ENCODE measurements at places on chromosomes 5 and 9. TPM values are rescaled to one million over a fixed set of nuclear protein-coding genes. Genes with fewer than 3 reads are reported as not detected.

DNA sequence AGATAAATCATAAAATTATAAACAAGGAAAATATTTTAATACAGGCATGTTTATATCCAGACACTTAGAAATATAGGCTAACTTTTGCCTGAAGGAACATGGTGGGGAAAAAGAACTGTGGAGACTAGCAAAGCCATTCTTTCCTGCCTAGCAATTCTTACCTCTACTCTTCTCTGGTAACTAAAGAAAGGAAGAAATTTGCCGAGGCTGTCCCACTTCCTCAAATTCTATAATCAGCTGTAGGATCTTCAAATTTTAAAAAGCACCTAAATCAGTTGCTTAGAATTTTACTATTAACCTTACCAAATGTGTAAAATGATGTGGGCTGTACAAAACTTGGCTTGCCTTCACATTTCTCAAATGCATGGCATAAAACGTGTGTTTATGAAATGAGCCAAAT lies 249.1 kb upstream of the SMARCA2 start:
- H3K4me1 ChIP-seq: peaks cover 2% of the 10 kb centered on the region
- no peak overlapping the region for H3K27ac ChIP-seq
- DNase-seq: no peak
- H3K36me3 ChIP-seq: no peaks in the 10 kb centered on the region
- peaks cover 4% of the 10 kb centered on the region for H3K27me3 ChIP-seq

- no peak overlapping the region for H3K27ac ChIP-seq
- no peak overlapping the region for H3K4me3 ChIP-seq
- H3K4me1 ChIP-seq: no peaks in the 10 kb centered on the region
- no peak for DNase-seq
Observed at GRCh38 chr9:23707249-23707648, 118.8 kb downstream of the ELAVL2 start.

TTC39B gene
- total RNA-seq: 6.0 TPM

DNA sequence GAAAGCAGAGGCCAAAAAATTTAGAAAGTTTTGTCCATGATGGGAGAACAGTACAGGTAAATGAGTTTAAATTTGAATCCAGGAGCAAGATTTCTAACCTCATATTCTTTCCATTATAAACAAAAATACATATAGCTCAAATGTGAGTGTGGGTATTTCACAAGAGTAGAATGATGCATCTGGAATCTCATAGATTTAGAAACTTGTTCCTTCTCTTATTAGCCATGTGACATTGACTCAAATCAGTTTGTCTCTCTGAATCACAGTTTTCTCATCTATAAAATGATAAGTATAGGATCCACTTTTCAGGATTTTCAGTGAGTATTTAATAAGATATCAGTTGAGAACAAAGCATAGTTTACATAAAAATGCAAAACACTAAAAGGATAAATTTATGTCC lies 436.3 kb upstream of the PAPPA start:
- no peak for DNase-seq
- H3K4me1 ChIP-seq: peaks cover 6% of the 10 kb centered on the region
- H3K27ac ChIP-seq: no peak overlapping the region
- no peaks in the 10 kb centered on the region for H3K27me3 ChIP-seq
- no peak overlapping the region for H3K4me3 ChIP-seq

BTNL8 gene
- total RNA-seq: not detected

DNA sequence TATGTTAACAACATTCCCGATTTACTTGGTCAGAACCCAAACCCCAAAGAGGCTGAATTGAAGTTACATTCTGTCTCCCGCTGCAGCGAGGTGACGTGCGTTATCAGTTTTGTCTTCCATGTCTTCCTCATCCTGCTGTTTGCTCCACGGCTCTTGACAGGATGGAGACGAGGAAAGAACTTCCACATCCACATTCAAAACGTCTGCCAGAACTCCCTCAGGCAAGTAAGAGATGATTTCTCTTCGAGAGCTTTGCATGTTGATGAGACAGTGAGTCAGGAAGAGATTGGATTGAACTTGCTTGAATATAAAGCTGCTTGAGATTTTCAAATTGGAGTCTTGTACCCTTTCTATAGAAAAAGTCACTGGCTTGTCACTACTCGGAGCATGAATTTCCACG lies 242.6 kb downstream of the AUH start:
- H3K27me3 ChIP-seq: no peaks in the 10 kb centered on the region
- H3K4me3 ChIP-seq: peak overlapping the region; percentile 52
- H3K27ac ChIP-seq: peak overlapping the region; percentile 48
- DNase-seq: no peak

DNA sequence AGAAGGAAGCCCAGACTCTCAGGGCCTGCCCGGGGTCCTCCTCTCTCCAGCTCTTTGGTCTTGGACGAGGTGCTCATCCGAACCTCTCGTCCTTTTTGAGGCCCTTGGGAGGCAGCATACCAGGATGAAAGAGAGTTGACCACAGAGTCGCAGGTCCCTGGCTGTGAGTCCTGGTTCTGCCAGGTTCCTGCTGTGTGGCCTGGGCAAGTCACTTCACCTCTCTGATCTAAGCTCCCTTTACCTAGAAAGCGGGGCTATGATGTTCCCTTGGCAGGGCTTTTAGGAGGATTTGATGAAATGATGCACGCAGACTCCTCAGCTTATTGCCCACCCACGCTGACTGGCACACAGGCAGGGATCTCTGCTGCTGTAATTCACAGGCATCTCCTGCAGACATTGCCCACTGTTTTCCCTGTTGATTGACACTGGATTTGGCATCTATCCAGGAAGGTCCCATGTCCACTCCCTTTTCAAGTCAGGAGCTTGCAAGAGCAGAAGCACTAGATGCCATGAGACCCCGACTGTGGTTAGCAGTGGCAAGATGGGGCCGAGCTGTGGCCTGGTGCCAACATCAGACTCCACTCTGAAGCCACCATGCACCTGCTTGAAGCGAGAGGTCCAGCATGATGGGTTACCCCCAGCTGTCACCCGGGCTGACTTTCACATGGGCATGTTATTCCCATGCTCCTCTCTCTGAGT lies 71.5 kb downstream of the MACROH2A1 start:
- H3K4me1 ChIP-seq: peaks cover 42% of the 10 kb centered on the region
- no peak overlapping the region for H3K27ac ChIP-seq
- no peak overlapping the region for H3K4me3 ChIP-seq
- no peaks in the 10 kb centered on the region for H3K27me3 ChIP-seq
- no peaks in the 10 kb centered on the region for H3K36me3 ChIP-seq
- no peak for DNase-seq

MARCHF11 gene
- total RNA-seq: not detected

DNAI1 gene
- not detected for total RNA-seq

F12 gene
- total RNA-seq: 2.1 TPM

ARSI gene
- total RNA-seq: 19.1 TPM

CARD9 gene
- 3.6 TPM for total RNA-seq

- no peak overlapping the region for H3K27ac ChIP-seq
- H3K4me1 ChIP-seq: no peaks in the 10 kb centered on the region
- H3K4me3 ChIP-seq: no peak overlapping the region
- DNase-seq: no peak
- peaks cover 58% of the 10 kb centered on the region for H3K36me3 ChIP-seq
Observed at GRCh38 chr9:120531683-120532300, 48.2 kb downstream of the CDK5RAP2 start.

GRCh38 chr5:149680810-149681221 lies 49.3 kb upstream of the PPARGC1B start:
- H3K4me3 ChIP-seq: no peak overlapping the region
- no peak for DNase-seq
- H3K27me3 ChIP-seq: peaks cover 21% of the 10 kb centered on the region
- peaks cover 3% of the 10 kb centered on the region for H3K4me1 ChIP-seq

GRCh38 chr9:129336130-129336528 lies 158.1 kb upstream of the IER5L start:
- DNase-seq: no peak
- no peaks in the 10 kb centered on the region for H3K27me3 ChIP-seq
- peak overlapping the region; percentile 64 for H3K4me3 ChIP-seq
- H3K27ac ChIP-seq: peak overlapping the region; percentile 97
- H3K36me3 ChIP-seq: no peaks in the 10 kb centered on the region

DNA sequence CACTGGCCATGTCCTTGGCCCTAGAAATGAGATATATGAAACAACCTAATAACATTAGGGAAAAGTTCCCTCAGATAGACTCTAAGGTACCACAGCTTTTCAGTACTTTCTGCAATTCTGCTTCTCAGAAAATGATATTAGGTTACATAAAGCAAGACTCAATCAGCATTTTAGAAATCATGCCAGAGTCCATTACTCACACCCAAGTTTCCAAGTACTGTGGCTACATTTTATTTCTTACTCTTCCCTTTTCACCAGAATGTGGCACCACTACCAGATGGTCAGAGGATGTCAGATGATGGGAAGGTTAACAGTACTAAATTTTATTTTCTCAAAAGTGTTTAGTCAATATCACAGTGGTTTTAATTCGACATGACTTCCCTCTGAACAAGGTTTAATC lies 217.2 kb downstream of the MLLT3 start:
- peaks cover 8% of the 10 kb centered on the region for H3K36me3 ChIP-seq
- H3K4me3 ChIP-seq: no peak overlapping the region
- no peaks in the 10 kb centered on the region for H3K27me3 ChIP-seq

DNA sequence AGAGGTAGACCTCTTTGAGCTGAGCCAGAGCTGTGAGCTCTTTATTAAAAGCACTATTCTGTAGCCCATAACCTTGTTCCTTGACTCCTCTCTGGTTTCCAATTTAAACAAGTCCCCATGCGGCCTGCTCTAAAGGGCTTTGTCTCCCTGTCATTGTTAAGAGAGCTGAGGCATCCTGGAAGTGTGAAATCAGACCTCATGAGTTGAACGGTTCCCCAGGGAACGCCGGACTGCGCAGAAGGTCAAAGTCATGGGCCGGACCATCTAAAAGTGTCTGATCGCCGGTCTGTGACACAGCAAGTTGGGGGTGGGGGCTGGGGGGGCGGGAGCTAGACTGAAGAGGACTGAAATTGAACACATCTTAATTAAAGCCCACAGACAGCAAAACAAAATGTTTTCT lies 265.8 kb downstream of the SLF1 start:
- no peaks in the 10 kb centered on the region for H3K27me3 ChIP-seq
- H3K36me3 ChIP-seq: no peaks in the 10 kb centered on the region
- no peak for DNase-seq
- no peak overlapping the region for H3K4me3 ChIP-seq
- no peak overlapping the region for H3K27ac ChIP-seq
- no peaks in the 10 kb centered on the region for H3K4me1 ChIP-seq

GRCh38 chr5:154487541-154487940 lies 9.5 kb upstream of the HAND1 start:
- no peak overlapping the region for H3K4me3 ChIP-seq
- H3K36me3 ChIP-seq: no peaks in the 10 kb centered on the region
- no peak for DNase-seq
- H3K27ac ChIP-seq: peak overlapping the region; percentile 91
- peaks cover 59% of the 10 kb centered on the region for H3K4me1 ChIP-seq
- H3K27me3 ChIP-seq: peaks cover 34% of the 10 kb centered on the region

GRCh38 chr5:136133222-136133921 lies 727 bp downstream of the SMAD5 start:
- peaks cover 1% of the 10 kb centered on the region for H3K27me3 ChIP-seq
- H3K36me3 ChIP-seq: no peaks in the 10 kb centered on the region
- peak overlapping the region; percentile 97 for H3K27ac ChIP-seq
- DNase-seq: peak; percentile 22
- H3K4me3 ChIP-seq: peak overlapping the region; percentile 91

DNA sequence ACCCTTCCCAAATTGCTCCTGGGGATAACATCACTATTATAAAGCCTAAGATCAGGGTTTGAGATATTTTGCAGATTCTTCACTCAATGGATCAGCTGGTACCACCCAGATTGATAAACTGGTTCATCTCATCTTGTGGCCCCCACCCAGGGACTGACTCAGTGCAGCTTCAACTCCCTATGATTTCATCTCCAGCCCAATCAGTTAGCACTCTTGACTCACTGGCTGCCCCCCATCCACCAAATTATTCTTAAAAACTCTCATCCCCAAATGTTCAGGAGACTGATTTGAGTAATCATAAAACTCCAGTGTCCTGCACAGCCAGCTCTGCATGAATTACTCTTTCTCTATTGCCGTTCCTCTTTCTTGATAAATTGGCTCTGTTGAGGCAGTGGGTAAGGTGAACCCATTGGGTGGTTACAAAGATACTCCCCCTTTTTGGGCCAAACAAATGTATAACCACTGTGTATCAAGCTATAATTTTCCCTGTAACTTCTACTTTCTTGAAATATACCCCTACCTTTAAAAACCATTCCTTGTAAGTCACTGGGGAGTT lies 263.3 kb upstream of the IL12B start:
- no peak for DNase-seq
- no peak overlapping the region for H3K4me3 ChIP-seq
- no peaks in the 10 kb centered on the region for H3K4me1 ChIP-seq
- no peaks in the 10 kb centered on the region for H3K27me3 ChIP-seq
- peaks cover 3% of the 10 kb centered on the region for H3K36me3 ChIP-seq

IL33 gene
- total RNA-seq: 4.7 TPM

- no peak overlapping the region for H3K4me3 ChIP-seq
- no peak for DNase-seq
- H3K36me3 ChIP-seq: no peaks in the 10 kb centered on the region
- no peak overlapping the region for H3K27ac ChIP-seq
Observed at GRCh38 chr5:11609570-11610303, 294.5 kb downstream of the CTNND2 start.

DNA sequence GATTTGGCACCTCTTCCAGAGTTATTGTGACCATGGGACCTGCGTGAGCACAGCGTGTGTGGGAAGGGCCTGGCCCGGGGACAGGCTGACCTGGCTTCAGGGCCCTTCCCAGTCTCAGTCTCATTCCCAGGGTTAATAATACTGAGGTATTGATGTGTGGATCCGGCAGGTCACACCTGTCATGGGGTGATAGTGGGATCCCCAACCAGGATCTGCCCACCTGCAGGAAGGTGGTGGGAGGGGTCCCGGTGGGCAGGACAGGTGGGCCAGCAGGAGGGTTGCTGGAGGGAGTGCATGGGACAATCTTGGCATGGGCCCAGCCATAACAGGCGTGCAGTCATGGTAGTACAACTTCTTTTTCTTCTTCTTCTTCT lies 55.4 kb downstream of the COL15A1 start:
- no peak overlapping the region for H3K4me3 ChIP-seq
- peaks cover 21% of the 10 kb centered on the region for H3K27me3 ChIP-seq
- H3K4me1 ChIP-seq: peaks cover 22% of the 10 kb centered on the region
- H3K27ac ChIP-seq: no peak overlapping the region
- no peaks in the 10 kb centered on the region for H3K36me3 ChIP-seq
- DNase-seq: no peak

- H3K36me3 ChIP-seq: no peaks in the 10 kb centered on the region
- H3K27me3 ChIP-seq: peaks cover 3% of the 10 kb centered on the region
- no peak for DNase-seq
- H3K27ac ChIP-seq: no peak overlapping the region
Observed at GRCh38 chr5:72096602-72097188, 10.6 kb upstream of the MAP1B start.

- peak overlapping the region; percentile 96 for H3K27ac ChIP-seq
- H3K4me1 ChIP-seq: peaks cover 47% of the 10 kb centered on the region
- no peak for DNase-seq
- no peaks in the 10 kb centered on the region for H3K27me3 ChIP-seq
- H3K36me3 ChIP-seq: no peaks in the 10 kb centered on the region
Observed at GRCh38 chr5:138724470-138725146, 28.6 kb upstream of the CTNNA1 start.

GRCh38 chr5:40909264-40909663 lies at the start of gene C7:
TSS of gene C7 (plus strand) at chr5:40909497. CDS start at chr5:40909611, 114 bp downstream.
- DNase-seq: no peak
- peak within 1 kb of the TSS; percentile 42 for H3K4me3 ChIP-seq
- peak within 1 kb of the TSS; percentile 23 for H3K27ac ChIP-seq
